ENCODE measurements at places on chromosomes 5 and 9. TPM values are rescaled to one million over a fixed set of nuclear protein-coding genes. Genes with fewer than 3 reads are reported as not detected.
A peak's percentile ranks its signal among the peaks of the same experiment; 100 is the strongest.

The FRRS1L gene
- not detected for total RNA-seq

The GAPT gene
- total RNA-seq, result not detected

The OR2Y1 gene
- not detected for total RNA-seq

The NUP214 gene
- total RNA-seq, result 47.6 TPM

The SLCO6A1 gene
- not detected for total RNA-seq

The SLC6A7 gene
- not detected for total RNA-seq

The PKN3 gene
- total RNA-seq, result 6.8 TPM

DNA sequence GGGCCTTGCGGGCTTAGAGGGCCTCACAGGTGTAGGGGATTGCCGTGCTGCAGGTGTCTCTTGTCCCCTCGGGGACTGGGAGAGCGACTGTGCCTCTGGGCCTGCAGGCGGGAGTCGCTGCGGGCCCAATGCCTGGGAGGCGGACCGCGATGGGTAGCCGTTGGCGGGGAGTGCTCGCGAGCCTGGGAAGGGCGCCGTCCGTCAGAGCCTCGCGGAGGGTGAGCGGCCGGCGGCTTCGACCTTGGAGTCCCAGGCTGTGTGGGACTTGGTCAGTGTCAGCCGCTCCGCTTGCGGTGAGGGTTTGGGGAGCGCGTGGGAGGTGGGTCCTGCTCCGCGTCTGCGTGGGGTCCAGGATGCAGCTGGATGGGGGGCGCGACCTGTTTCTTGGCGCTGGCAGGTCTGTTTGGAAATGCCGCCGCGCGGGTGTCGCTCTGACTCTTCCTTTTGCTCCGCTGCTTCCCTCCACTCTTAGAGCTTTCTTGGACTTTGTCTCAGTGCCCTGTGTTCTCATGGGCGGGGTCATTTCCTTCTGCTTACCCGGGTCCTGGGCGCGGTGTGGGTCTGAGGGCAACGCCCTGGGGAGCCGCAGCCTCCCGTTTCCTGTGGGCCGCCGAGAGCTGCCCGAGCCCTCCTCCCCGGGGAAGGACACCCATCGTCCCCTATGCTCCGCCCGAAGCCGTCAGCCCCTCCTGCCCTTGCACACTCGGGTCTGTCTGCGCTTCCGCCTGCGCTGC, 88.9 kb upstream of the CACNA1B start:
- no peaks in the 10 kb centered on the region for H3K27me3 ChIP-seq
- peaks cover 18% of the 10 kb centered on the region for H3K4me1 ChIP-seq
- H3K4me3 ChIP-seq, result peak overlapping the region; percentile 25
- peaks cover 19% of the 10 kb centered on the region for H3K36me3 ChIP-seq
- peak overlapping the region; percentile 22 for H3K27ac ChIP-seq
- DNase-seq, result peak; percentile 7

DNA sequence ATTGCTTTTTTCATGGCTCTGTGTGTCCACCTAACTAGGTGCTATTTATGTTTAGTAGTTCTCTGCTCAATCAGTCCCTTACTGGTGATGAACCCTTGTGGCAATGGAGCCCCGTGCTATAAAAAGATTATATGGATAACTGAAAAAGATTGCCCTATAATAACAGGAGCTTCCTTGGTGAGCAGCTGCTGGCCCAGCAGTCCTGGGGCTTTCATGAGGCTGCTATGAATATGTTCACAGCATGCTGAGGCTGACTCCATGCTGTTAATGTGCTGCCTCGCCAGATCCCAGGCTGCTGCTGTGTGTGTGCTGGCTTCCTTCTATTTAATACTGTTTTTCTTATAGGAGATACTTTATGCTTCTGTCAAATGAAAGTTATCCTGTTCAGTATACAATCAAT, 357.5 kb downstream of the TAF11L14 start:
- H3K4me1 ChIP-seq, result no peaks in the 10 kb centered on the region
- DNase-seq, result no peak
- H3K36me3 ChIP-seq, result no peaks in the 10 kb centered on the region
- no peaks in the 10 kb centered on the region for H3K27me3 ChIP-seq

GRCh38 chr9:127540664-127541041, 71.4 kb upstream of the STXBP1 start:
- H3K4me1 ChIP-seq, result peaks cover 33% of the 10 kb centered on the region
- no peak overlapping the region for H3K27ac ChIP-seq
- no peaks in the 10 kb centered on the region for H3K27me3 ChIP-seq
- peaks cover 26% of the 10 kb centered on the region for H3K36me3 ChIP-seq
- H3K4me3 ChIP-seq, result no peak overlapping the region

- H3K36me3 ChIP-seq, result no peaks in the 10 kb centered on the region
- H3K27me3 ChIP-seq, result no peaks in the 10 kb centered on the region
- H3K27ac ChIP-seq, result no peak overlapping the region
- no peak overlapping the region for H3K4me3 ChIP-seq
- DNase-seq, result no peak
Observed at GRCh38 chr9:125075997-125076396, 67.3 kb downstream of the SCAI start.

GRCh38 chr5:11182441-11183080, 421.5 kb upstream of the DAP start:
- H3K4me3 ChIP-seq, result no peak overlapping the region
- peak; percentile 56 for DNase-seq
- no peak overlapping the region for H3K27ac ChIP-seq
- no peaks in the 10 kb centered on the region for H3K27me3 ChIP-seq

- peaks cover 20% of the 10 kb centered on the region for H3K36me3 ChIP-seq
- H3K4me1 ChIP-seq, result peaks cover 3% of the 10 kb centered on the region
- no peak for DNase-seq
- no peak overlapping the region for H3K4me3 ChIP-seq
Observed at GRCh38 chr5:607541-608428, 4.4 kb upstream of the CEP72 start.

DNA sequence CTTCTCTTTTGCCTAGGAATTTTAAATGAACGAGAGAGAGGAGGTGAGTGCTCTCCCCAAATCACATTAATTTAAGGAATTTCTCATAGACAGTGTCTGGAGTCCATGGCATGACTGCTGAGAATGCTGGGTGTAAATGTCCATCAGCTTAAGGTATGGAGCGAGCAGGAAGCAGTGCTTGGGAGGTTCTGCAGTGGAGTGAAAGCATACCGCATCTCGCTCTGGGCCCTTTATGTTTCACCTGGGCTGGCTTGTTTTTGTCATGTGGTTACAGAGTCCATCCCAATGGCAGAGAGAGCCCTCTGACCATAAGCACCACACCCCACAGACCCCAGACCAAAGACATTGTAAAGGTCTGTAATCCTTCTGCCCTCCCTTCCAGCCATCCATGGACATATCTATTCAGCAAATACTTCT, 20.6 kb upstream of the TNFAIP8 start:
- no peak overlapping the region for H3K4me3 ChIP-seq
- H3K27ac ChIP-seq, result no peak overlapping the region
- H3K27me3 ChIP-seq, result no peaks in the 10 kb centered on the region
- no peaks in the 10 kb centered on the region for H3K36me3 ChIP-seq
- no peak for DNase-seq

GRCh38 chr5:74251141-74252035, 389.1 kb downstream of the ENC1 start:
- H3K27me3 ChIP-seq, result no peaks in the 10 kb centered on the region
- H3K36me3 ChIP-seq, result no peaks in the 10 kb centered on the region
- DNase-seq, result peak; percentile 24
- H3K27ac ChIP-seq, result no peak overlapping the region
- no peak overlapping the region for H3K4me3 ChIP-seq

DNA sequence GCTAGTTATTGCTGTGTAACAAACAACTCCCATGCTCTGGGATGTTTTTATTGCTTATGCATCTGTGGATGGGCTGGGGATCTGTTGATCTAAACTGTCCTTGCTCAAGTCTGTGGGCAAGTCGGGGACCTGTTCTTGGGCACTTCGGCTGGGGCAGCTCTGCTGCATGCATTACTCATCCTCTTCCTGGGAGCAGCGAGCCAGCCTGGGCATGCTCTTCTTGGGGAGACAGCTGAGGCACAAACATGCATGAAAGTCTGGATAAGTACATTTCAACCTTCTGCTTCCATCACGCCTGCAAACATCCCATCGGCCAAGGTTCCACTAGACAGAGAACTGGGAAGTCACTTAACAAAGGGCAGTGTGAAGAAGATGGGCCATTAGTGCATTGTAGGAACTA, 66.3 kb downstream of the ANKRD33B start:
- DNase-seq, result no peak
- no peak overlapping the region for H3K4me3 ChIP-seq
- H3K4me1 ChIP-seq, result peaks cover 11% of the 10 kb centered on the region
- H3K27me3 ChIP-seq, result peaks cover 20% of the 10 kb centered on the region

- no peak overlapping the region for H3K27ac ChIP-seq
- H3K27me3 ChIP-seq, result no peaks in the 10 kb centered on the region
- H3K36me3 ChIP-seq, result peaks cover 22% of the 10 kb centered on the region
- H3K4me1 ChIP-seq, result peaks cover 41% of the 10 kb centered on the region
Observed at GRCh38 chr5:139702548-139702947, 54.4 kb downstream of the CXXC5 start.

- H3K27me3 ChIP-seq, result peaks cover 19% of the 10 kb centered on the region
- no peaks in the 10 kb centered on the region for H3K4me1 ChIP-seq
- no peak for DNase-seq
- H3K4me3 ChIP-seq, result no peak overlapping the region
- H3K36me3 ChIP-seq, result no peaks in the 10 kb centered on the region
- H3K27ac ChIP-seq, result no peak overlapping the region
Observed at GRCh38 chr5:10509575-10509974, 54.3 kb upstream of the ANKRD33B start.
